ENCODE measurements at places on chromosomes 16 and 17.

DNA sequence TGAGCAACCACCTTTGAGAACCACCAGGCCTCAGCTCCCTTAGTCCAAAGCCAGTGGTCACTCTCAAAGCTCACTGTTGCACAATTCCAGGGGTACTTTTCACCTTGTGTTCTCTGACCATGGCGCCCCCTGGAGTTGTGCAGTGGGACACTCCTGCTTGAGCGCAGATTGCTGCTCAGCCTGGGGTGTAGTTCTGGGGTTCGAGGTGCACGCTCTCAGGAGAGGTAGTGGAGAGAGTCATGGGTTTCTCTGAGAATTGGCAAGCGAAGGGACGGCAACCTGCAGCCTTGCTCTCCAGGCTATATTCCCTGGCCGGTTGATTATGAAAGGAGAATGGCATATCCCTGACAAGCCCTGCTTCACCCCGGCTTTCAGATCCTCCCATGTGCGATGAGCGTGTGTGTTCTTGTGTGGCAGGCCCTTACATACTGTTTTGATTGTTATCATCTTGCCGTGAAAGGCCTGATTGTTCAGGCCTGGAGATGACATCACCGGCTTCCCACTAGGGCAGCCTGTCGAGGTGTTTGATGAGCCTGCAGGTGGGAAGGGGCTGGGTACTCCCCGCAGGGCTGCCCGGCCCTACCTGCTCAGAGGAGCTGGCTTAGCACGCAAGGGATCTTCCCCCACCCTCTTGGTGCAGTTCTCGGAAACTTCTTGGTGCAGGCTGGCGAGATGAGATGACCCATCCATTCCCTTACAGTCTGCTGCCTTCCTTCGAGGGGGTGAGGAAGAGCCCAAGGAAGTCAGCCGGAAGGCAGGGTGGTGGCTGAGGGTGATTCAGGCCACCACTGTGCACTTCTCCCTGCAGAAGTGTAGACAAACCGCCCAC lies 431.2 kb downstream of the SLC39A11 start:
- DNase-seq = no peak

DNA sequence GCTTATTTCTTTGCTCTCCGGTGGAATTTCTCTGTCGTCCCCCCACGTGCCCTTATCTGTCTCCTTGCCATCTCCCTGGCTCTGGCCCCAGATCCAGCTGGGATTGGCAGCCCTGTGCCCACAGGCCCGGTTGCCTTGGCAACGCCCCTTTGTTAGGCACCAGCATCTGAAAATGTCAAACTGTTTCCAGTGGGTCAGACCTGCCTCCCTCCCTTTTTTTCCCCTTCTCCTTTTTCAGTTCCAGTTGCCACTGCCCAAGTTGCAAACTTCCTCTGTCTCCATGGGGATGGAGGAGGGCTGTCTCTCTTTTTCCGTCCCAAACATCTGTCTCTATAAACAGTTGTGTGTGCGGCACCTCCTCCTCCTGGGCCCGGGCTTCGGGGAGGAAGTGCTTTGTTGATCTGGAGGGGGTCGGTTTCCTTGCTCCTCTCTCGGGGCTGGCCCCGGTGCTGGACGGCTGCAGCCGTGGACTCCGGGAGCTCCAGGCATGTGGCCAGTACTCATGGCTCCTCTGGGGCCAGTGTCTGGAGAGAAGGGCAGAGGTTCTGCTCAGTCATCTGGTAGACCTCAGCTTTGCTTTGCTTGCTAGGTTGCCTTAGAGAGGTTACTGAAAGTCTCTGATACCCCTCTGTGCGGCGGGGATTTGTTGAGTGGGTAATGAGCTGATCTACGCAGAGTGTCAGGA lies 35.3 kb downstream of the SOCS3 start:
- no peak for DNase-seq

GRCh38 chr17:18257982-18258355 lies 569 bp downstream of the FLII start:
- DNase-seq = no peak

DNA sequence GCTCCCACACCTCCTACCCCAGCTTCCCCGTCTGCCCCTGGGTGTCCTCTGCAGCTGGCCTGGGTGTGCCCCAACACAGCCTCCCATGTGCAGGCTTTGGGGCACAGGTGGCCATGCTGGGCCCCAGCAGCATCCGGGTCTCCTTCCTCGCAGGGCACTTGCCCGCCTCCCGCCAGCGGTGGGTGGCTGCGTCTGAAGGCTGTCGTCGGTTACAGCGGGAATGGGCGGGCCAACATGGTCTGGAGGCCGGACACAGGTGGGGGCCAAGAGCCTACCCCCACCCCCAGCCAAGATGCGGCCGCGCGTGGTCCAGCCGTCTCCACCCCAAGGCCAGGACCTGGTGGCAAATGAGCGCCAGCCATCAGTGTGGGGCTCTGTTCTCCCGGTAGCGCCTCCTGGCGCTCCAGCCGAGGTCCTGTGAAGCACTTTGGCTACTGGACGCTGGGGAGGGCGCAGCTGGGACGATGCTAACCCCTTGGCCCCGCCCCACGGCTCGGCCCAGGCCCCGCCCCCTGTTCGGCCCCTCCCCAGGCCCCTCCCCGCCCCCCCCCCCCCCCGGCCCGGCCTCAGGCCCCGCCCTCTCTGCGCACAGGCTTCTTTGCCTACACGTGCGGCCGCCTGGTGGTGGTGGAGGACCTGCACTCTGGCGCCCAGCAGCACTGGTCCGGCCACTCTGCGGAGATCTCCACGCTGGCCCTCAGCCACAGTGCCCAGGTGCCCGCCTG lies 7.3 kb upstream of the RHOT2 start:
- DNase-seq = no peak

GRCh38 chr16:14121872-14122271 lies 50.8 kb downstream of the MRTFB start:
- no peak for DNase-seq

DNA sequence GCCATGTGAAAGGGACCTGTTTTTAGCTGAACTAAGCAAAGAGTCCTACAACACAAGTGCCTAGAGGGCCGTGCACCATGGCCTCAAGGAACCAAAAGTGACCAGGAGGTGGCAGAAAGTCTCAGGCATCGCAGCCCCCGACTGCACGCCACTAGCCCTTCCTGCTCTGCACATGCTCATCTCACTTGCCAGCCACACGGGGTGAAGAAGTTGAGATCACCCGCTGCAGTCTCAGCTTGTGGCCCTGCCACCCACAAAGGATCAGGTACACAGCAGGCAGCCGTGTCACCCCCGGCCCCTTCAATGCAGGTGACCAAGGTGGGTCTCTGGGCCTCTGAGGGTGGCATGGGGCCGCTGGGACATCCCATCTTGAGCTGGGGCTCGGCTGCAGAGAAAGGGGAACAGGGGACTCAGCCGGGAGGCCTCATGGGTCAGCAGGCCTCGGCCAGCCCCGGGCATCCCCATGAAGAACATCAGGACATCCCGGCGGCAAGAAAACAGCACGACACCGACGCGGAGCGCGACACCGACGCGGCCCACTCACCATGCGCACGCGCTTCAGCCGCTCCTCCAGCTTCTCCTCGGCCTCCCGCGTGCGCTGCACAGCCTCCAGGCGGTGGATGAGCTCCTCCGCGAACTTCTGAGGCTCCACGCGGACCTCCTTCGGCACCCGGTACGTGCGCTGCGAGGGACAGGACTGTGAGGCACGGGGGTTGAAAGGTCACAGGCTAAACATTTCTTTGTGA lies 21.0 kb downstream of the PDIA2 start:
- DNase-seq = no peak

DNA sequence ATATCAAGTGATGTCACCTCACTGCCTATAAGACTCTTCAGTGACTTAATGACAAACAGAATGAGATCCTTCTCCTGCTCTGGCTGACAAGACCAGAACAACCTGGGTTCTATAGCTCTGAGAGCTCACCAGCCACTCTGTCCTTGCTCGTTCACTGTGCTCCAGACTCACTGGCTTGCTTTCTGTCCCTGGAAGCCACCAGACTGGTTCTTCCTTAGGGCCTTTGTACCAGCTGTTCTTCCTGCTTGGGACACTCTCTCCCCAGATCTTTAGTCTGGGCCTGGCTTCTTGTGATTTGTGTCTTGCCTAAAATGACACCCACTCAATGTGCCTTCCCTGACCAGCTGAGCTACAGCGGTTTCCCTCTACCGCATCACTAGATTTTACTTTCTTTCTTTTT lies 76.1 kb downstream of the FTO start:
- DNase-seq = no peak

DNA sequence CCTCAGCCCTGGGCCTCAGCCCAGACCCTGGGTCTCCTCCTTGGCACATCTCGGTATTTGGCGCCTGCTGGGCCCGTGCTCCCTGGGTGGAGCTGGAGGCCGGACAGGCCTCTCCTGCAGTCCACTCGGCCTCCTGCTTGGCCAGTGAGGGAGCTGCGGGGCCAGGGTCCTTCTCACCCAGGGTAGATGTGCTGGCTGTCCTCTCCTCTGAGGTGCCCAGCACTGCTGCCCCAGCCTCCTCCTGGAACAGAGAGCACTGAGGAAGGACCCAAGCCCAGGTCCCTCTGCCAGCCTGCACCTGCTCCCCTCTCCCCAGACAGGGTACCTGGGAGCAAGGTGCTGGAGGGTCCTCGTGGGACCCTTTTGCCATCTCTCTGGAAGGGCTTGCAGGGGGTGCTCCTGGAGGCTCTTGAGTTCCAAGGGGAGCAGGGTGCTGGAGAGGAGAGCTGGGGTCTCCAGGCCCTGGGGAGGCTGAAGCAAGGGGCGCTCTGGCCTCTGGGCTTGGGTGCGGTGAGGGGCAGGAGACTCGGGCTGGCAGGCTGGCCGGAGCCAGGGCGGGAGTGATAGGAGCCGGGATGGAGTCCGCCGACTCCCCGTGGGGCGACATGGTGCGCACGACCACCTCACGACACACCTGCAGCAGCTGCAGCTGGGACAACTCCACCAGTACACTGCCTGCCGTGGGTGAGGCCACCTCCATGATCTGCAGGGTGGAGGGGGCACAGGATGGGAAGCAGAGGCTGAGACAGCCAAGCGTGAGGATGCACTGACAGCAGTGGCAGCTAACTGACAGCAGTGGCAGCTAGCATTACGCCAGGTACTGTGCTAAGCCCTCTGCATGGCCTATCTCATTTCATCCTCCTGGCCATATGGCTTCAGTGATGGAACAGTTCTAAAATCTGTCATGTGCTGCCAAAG lies 17.8 kb downstream of the TSPOAP1 start:
- DNase-seq = no peak

DNA sequence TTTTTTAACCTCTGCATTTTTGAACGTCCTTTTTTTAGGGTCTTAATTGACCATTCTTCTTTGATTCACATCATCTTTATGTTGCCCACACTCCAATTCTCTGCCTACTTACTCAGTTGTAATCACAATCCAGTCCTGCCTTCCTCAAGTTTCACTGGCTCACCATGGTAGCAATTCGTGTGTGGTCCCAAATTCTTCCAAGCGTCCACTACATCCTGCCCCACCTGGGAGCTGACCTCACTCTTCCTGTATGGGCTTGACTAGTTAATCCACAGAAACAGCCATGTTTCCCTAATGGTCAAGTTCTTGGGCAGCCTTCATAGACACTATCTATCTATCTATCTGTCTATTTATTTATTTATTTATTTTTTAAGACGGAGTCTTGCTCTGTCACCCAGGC lies 7.1 kb downstream of the TLCD2 start:
- no peak for DNase-seq

DNA sequence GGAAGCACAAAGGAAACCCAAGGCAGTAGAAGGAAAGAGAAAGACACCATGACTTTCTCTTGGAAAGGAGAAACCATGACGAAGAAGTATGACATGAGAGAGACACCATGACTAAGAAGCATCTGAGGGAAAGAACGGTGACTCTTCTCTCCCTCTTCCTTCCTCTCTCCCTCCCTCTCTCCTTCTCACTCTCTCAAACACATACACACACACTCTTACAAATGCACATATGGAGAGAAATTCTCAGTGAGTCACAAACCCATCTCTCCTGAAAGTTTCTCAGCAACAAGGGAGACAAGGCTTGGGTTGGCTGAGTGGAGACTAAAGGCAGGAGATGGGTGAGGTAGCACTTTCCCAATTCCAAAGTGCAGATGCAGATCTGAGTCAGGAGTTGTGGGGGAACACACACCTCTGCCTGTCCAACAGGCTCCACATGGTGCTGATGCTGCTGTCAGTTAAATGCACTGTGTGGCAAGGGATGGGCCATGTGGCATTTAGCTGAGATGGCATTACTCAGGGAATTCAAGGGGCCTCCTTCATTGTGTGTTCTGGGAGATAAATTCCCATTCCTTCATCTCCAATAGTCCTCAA lies 336.7 kb upstream of the C16orf82 start:
- DNase-seq = no peak

- no peak for DNase-seq
These were observed 96.8 kb downstream of the GSG1L start for GRCh38 chr16:27966756-27967155.

DNA sequence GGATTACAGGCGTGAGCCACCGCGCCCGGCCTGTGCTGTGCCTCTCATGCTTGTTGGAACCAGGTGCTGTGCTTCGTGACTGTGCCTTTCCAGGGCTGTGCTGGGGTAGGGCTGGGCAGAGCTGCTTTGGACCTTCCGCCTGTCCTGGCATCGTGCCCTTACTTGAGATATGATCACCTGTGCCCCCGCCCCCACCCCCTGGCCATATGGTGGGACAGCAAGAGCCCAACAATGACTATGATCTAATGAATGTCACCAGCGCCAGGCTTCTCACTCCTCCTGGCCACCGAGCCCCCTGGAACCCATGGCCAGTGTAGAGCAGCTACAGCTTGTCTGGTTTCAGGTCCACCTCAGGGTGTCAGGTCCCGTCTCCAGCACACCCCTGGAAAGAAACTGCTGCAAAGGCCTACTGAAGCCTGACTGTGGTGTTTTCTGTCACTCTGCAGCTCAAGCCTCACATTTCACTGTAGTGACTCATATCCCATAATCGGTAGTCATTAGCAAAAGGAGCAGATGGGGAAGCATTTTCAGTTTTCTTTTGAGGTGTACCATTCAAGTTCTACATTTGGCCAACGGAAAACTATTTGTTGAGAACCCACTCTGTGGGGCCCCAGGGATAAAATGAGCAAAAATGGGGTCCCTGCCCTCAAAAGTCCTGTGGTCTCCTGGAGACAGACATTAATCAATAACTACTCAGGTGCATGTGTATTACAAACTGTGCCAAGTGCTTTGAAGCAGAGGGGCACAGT lies 22.1 kb downstream of the FCSK start:
- peak; percentile 40 for DNase-seq

DNA sequence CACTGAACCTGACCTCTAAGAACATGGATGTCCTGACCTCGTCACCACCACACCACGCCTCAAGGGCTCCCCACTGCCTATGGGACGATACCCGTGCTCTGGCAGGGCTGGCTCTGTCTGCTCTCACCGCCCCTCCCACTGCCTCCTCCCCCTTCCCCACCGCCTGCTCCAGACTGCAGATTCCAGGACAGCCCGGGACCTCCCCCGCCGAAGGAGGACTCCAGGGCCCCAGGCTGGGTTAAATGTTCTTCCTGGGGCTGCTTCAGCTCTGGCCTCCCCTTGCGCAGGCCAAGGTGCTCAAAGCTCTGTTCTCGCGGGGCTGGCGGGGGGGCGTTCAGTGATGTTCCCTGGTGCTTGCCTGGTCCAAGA lies 3.1 kb downstream of the NPW start:
- no peak for DNase-seq
